Central memory CD8-positive, alpha-beta T cell (primary cell): ENCODE measurements at places on chromosomes 7 and 10.
A peak's percentile ranks its signal among the peaks of the same experiment; 100 is the strongest.

DNA sequence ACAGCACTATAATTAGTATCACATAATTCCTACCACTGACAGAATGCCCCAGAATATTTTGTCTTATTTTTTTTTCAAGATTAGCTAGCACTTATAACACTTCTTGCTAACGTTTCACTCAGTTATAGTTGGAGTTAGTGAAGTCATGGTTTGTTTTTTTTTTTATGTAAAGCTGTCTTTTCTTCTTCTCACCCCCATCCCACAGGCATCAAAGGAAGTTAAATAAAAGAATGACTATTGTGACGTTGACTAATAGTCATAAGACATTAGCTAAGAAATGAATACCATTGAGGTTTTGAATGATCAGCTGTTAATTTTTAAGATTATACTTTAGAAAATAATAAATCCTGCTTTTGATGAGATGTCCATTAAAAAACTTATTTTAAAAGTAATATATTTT, 498.3 kb downstream of the GFRA1 start:
- DNase-seq = no peak

DNA sequence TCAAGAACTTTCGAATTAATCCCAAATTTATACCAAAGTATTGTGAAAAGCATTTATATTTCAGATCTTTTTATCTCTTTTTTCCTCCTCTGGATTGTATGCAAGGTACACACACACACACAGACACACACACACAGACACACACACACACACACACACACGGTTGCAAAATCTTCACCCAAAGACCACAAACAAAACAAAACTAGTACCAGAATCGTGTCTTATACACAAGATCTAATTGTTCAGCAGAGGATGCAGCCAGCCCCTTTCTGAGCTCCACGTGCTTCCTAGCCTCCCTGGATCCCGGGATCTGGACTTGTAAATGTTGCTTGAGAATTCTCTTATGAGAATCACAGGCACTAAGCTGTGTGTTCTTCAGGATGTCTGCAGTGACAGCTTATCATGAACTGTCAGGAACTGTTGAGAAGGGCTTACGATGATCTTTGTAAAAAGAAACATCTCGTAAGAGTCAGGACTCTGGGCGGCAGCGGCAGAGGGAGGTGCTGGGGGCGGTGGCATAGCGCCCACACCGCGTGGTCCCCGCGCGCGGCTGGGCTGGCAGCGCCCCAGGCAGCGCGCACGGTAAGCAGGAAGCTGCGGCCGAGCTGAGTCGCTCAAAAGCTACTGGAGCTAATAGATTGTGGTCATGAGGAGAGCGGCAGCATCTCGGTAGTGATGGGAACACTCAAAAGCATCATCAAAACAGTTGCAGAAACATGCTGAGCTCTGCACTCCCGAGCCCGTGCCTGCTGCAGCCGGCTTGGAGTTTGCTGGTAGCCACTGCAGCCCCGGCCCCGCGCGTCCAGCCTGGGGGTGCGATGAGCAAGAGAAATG, 277.6 kb downstream of the GATA3 start:
- peak; percentile 92 for DNase-seq

- no peak for DNase-seq
Measured at GRCh38 chr10:110903280-110904278, 15.4 kb downstream of the BBIP1 start.

GRCh38 chr7:98869027-98869596, 702 bp downstream of the TMEM130 start:
- no peak for DNase-seq

- DNase-seq = no peak
Measured at GRCh38 chr7:135233570-135233969, at the start of gene STRA8. STRA8 (plus strand) TSS chr7:135233838; CDS start chr7:135240525, 6,687 bp downstream.

GRCh38 chr10:125628104-125629049, 54.6 kb downstream of the TEX36 start:
- DNase-seq = no peak

GRCh38 chr10:5575144-5575481, 50.4 kb downstream of the CALML3 start:
- DNase-seq = no peak

- DNase-seq = no peak
Measured at GRCh38 chr7:22732556-22733126, 5.6 kb downstream of the IL6 start.

GRCh38 chr7:106064771-106065574, 47.1 kb downstream of the SYPL1 start:
- DNase-seq = no peak

GRCh38 chr10:95791425-95791979, 35.5 kb downstream of the ENTPD1 start:
- DNase-seq = no peak

DNA sequence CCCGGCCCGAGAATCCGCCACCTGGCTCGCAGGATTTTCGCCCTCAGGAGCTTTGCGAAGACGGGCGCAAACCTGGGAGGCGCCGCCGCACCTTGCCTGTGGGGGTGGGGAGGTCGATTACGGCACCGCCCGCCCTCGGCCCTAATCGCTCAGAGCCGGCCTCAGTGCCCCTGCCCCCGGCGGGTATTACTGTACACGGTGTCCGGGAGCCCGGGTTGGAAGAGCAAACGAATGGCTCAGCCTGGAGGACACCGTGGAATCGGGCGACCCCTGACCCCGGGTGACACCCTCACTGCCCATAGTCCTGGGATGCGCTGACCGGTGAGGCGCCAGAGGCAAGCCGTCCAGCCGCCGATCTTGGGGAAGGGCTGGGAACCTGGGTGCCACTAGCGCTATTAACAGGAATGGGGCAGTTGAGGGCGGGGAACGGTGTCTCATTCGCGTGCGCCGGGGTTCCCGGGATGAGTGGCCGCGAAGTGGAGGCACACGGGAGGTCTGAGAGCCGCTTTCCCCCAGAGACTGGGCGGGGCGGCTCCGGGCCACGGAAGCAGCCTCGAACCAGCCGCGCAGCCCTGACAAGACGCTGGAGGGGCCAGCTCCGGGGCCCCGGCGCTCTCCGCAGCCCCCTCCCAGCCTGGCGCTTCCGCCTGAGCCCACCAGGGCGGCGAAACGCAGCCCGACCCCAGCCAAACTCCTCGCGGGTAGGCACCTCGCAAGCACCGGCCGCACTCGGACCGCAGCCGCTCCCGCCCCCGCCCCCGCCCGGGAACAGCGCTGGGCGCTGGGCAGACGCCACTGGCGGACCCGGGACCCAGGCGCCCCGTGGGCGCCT, 167.5 kb downstream of the NRF1 start:
- DNase-seq = no peak

DNA sequence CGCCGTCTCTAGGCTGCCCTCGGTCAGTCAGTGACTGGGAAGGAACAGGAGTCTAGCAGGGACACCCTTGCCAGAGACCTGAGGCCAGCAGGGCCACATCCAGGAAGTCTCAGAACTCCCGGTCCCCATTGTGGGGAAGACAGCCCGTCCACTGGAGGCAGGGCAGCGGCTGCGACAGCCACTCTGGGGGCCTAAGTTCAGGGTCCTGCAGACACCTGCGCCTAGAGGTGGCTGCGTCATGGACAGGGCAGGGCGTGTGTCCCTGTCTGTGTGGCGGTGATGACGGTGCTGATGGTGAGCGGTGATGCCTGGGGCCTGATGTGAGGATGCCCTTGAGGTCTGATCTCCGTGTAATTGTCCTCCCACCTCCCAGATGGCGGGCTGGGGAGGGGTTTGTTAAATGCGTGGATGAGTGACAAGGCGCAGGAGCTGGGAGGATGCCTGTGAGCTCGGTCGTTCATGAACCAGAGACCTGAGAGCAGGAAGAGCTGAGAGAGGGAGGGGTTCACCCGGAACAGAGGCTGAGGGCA, 537.9 kb upstream of the FOXK1 start:
- no peak for DNase-seq
